ENCODE measurements at places on chromosomes 5 and 9.

DNA sequence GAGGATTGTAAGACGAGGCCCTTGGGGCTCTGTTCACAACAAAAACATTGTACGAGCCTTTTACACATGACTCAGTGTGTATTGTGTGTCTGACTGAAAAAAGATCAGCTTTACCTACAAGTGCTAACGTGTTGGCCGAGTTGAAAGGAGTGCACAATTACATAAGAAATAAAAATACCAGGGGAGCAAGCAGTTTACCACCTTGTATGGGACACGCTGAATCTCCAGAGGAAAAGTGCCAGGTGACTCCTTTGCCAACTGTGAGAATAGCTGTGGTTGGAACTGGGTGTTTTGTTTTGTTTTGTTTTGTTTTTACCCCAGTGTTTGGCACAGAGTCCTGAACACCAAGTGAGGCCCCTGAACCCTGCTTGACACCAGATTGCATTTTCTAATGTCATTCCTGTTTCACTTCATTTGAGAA is 32.8 kb upstream of the ZSWIM6 start:
- DNase-seq, result no peak

DNA sequence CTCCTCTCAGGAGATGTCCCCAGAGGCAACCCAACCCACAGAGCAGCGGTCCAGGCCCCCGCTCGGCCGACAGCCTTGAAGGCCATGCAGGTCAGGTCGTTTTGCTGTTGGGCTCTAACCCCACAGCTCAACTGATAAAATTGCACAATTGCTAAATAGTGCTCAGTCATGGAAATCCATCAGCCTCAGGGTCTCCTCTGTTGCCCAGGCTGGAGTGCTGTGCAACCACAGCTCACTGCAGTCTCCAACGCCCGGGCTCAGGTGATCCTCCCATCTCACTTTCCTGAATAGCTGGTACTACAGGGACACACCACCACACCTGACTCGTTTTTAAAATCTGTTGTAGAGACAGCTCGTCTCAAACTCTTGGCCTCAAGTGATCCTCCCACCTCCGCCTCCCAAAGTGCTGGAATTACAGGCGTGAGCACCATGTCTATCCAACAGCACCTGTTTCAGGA is 18.3 kb downstream of the BRD3OS start:
- DNase-seq, result no peak

- DNase-seq, result no peak
Measured at GRCh38 chr9:70398145-70398556, 16.3 kb downstream of the KLF9 start.

DNA sequence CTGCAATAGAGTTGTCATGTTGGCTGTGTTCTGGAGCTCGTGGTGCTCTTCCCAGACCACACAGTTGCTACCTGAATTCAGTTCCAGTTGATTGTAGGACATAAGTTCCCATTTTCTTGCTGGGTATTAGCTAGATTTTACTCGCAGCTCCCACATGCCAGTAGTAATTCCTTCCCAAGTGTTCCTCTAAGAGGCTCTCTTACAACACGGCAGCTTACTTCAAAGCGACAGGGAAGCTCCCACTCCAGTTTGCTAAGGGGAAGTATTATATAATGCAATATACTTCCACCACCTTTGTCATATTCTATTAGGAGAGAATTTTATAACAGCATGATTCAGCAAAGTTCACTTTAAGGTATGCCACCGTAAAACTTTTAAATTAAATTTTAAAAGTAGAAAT is 623.0 kb downstream of the SLCO4C1 start:
- no peak for DNase-seq

- DNase-seq, result no peak
Measured at GRCh38 chr9:34197756-34198711, 19.2 kb downstream of the UBAP1 start.

- peak; percentile 49 for DNase-seq
Measured at GRCh38 chr5:10333154-10334006, 20.1 kb upstream of the MARCHF6 start.

GRCh38 chr9:97808972-97809371 is 44.1 kb upstream of the FOXE1 start:
- DNase-seq, result no peak

DNA sequence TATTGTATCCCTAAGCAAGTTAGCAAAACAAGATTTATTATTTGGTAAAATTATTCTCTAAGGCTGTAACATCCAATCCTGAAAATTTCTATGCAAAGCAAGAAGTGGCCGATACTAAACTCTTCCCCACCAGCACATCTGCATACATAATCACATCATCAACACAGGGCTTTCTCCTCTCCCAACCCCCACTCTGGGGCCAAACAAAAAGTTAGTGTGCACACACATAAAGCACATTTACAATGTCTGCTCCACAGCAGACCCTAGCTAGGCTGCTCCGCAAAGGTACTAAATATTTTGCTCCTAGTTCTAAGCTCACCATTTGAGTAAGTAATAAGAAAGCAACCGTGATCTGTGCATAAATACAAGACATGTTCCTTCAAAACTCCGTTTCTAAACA is 3.6 kb downstream of the RNF130 start:
- no peak for DNase-seq

- DNase-seq, result no peak
Measured at GRCh38 chr5:97043511-97043910, 98.9 kb downstream of the LIX1 start.

- DNase-seq, result no peak
Measured at GRCh38 chr9:133583586-133583985, 25.6 kb downstream of the FAM163B start.

DNA sequence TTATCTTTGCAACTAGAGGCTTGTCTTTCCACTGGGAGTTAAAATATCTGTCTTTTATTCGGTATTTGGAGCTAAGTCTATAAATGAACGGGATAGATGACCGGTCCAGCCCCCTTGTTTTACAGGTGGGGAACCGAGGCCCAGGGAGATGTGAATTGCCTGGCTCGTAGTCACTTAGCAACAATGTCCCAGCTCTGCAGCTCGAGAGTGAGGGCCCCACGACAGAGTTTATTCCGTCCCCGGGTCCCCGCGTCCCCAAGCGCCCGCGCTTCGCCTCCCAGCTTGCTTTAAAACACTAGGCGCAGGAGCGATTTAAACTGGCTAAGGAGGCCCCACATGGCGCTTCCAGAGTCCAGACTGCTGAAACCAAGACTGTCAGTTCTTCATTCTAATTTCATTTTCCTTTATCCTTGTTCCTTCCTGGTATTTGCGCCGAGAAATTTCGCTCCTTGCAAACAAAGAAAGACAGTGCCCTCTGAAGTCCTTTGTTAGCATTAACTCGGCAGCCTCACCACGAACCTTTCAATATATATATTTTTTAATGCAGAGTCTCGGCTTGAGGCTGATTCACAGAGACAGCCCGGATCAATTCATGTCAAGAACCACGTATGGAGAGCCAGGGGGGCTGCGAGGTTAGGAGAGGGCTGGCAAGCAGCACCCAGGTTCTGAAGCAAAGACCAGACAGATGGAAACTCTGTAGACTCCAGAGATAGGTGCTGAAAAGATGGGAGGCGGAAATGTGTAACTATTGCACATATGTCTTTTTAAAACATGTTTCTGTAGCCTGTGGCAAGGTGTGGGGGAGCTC is 1.4 kb upstream of the ENC1 start:
- DNase-seq, result peak; percentile 71

DNA sequence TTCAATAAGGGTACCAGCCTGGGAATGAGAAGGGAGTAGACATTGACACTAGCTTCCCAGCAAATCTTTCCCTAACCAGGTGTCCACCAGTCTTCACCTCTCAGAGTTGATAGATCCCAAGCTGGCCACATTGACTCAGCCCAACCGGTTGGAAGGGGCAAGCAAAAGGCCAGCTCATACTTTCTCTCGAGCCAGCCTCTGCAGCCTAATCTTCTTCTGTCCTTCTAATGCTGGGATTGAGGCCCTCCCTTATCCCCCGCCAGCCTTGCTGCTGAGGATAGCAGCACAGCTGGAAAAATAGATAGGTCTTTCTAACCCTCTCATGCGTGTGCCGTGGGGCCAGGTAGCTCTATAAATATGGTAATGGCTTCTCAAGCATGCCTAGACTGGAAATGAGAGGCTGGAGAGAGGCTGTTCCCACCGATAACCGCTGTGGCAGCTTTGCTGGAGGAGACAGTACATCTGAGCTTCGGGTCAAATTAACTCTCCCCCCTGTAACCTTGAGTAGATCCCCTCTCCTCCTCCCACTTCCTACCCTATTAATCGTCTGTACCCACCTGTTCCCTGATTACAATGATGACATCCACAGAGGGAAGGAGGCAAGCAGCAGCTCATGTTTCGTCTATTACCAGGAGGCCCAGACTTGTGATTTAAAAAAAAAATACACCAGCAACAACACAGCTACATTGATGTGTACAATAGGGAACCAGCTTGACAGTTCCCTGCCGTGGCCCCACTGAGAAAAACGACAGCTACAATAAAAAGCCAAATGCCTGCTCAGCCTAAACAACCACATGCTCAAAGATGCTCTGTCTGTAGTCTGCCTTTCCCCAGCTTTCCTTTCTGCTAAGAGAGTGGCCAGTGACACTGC is 219.9 kb upstream of the BRINP1 start:
- DNase-seq, result no peak

GRCh38 chr5:76528547-76529331 is 94.5 kb downstream of the F2RL2 start:
- no peak for DNase-seq

GRCh38 chr9:77811832-77812231 is 163.7 kb upstream of the GNA14 start:
- DNase-seq, result no peak

- no peak for DNase-seq
Measured at GRCh38 chr5:82356021-82356420, 77.9 kb upstream of the RPS23 start.

DNA sequence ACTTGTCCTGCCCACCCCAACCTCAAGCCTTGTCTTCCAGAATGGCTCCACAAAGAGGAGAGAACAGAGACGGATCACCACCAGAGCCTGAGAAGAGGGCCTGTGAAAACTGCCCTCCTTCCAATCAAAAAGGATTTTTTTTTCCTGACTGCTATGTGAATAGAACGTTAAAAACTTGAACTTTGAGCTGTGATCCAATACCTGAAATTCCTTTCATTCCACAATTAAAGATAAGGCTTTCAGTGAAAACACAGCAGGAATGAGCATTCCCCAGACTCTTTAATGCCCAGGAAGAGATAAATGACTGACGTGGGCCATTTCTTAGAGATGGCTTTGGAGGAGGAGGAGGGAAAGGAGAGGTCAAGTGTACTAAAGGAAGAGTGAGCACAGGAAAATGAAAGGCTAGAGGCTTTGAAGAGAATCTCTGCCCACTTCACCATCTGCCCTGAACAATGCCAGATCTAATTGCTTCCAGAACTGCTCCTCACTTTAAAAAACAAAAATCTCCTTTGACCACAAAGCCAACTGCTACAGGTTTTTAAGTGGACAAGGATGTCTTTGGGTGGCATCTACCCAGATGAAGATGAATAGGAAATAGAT is 177.9 kb upstream of the MAP3K1 start:
- no peak for DNase-seq

- no peak for DNase-seq
Measured at GRCh38 chr9:124661271-124661670, 109.8 kb downstream of the NR6A1 start.

Data from MM.1S (cell line).